Ascending aorta (tissue), 2 donors: ENCODE measurements at places on chromosomes 1 and 21.

GRCh38 chr1:19262047-19262446 is 10.4 kb downstream of the MRTO4 start:
- DNase-seq: no peak

- no peak for DNase-seq
Measured at GRCh38 chr1:14282707-14283106, 315.8 kb upstream of the KAZN start.

GRCh38 chr1:99537886-99538617 is 107.9 kb upstream of the PALMD start:
- no peak for DNase-seq

DNA sequence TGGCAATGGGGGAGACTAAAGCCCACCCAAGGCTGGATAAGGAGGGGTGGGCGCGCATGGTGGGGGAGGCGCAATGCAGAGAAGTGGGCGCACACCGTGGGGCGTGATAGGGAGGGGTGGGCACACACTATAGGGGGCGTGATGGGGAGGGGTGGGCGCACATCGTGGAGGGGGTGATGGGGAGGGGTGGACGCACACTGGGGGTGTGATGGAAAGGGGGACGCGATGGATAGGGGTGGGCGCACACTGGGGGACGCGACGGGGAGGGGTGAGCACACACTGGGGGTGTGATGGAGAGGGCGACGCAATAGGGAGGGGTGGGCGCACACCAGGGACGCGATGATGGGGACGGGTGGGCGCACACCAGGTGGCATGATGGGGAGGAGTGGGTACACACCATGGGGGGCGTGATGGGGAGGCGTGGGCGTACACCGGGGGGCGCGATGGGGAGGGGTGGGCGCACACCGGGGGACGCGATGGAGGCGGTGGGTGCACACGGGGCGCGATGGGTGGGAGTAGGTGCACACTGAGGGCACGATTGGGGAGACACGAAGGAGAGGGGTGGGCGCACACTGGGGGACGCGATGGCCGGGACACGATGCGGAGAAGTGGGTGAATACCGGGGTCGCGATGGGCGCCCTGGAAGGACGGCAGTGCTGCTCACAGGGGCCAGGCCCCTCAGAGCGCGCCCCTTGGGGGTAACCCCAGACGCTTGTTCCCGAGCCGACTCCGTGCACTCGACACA is 929 bp downstream of the SUMO3 start:
- no peak for DNase-seq
